ENCODE measurements at places on chromosomes 7 and 10.

- no peak for DNase-seq
Measured at GRCh38 chr7:135769005-135769802, 20.6 kb upstream of the FAM180A start.

DNA sequence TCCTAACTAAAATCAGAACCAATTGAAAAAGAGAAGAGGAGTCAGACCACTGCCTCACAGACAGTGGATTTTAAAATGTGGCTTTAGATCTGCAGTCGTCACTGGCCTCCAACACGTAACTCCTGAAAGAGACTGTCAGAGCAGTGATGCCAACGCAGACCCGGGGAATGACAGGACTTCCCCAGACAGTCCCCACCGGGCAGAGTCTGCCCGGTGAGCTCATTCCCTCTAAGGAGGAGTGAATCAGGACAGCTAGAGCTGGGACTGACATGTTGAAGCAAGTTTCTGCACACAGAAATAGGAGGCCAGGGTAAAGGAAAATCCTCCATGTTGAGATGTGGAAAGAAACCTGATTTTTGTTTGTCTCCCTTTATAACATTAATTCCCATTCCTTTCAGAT, 105.0 kb downstream of the TES start:
- no peak for DNase-seq

- no peak for DNase-seq
Measured at GRCh38 chr10:70053218-70053840, 683 bp downstream of the MACROH2A2 start.

- peak; percentile 25 for DNase-seq
Measured at GRCh38 chr10:119871881-119872609, 598 bp downstream of the MCMBP start.

GRCh38 chr10:49241385-49241784, 53.2 kb upstream of the TMEM273 start:
- no peak for DNase-seq

GRCh38 chr7:93943816-93944540, 22.4 kb downstream of the GNG11 start:
- DNase-seq, result no peak

GRCh38 chr7:38448054-38448453, 174.6 kb upstream of the TARP start:
- DNase-seq, result no peak
